Activated gamma-delta T cell treated with Interleukin-2 at 50 U/mL for 16 hours (primary cell): ENCODE measurements at places on chromosomes 7 and 10.

- no peak for DNase-seq
Observed at GRCh38 chr10:7944215-7944480, 110.3 kb upstream of the GATA3 start.

GRCh38 chr7:157438121-157439025 lies 101.6 kb downstream of the DNAJB6 start:
- no peak for DNase-seq

DNA sequence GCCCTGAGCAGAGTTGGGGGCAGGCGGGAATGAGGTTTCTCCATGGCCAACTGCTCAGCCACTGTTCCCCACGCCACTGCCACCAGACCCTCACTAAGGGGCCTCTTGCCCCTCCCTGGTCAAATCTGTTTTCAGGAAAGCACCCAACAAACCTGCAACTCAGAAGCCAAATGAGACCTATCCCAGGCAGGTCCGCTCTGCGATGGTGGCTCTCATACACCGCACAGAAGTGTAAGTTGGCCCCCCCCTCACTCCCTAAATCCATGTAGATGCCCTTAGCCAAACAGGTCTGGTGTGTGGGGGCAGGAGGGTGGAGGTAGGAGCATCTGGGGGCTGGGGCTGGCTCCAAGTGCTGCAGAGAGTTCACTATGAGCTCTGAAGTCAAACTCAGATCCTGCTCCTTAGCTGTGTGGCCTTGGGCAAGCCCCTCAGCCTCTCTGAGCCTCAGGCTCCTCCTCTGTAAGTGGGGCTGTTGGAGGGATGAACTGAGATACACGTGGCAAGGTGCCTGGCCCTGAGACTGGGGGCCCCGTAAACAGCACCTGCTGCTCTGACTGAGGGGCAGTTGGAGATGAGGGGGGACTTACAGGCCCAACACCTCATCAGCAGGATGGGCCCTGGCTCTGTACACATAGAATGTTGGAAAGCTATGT lies 1.1 kb downstream of the MMRN2 start:
- DNase-seq = no peak

DNA sequence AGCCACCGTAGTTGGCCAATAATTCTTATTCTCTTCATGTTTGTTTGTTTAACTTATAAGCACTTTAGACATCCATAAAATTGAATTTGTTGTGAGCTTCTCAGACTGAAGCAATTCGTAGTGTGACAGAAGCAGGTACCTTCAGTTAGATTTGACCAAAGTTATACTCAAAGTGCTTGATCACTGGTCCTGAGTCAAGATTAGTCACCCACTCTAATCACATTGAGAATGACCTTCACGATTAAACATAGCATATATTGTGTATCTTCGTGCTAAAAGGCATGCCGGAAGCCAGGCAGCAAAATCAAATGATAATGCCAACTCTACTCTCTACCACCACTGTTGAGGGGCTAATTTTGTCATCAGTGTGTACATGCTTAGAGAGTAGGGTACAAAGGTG lies 763.7 kb upstream of the MBL2 start:
- no peak for DNase-seq

DNA sequence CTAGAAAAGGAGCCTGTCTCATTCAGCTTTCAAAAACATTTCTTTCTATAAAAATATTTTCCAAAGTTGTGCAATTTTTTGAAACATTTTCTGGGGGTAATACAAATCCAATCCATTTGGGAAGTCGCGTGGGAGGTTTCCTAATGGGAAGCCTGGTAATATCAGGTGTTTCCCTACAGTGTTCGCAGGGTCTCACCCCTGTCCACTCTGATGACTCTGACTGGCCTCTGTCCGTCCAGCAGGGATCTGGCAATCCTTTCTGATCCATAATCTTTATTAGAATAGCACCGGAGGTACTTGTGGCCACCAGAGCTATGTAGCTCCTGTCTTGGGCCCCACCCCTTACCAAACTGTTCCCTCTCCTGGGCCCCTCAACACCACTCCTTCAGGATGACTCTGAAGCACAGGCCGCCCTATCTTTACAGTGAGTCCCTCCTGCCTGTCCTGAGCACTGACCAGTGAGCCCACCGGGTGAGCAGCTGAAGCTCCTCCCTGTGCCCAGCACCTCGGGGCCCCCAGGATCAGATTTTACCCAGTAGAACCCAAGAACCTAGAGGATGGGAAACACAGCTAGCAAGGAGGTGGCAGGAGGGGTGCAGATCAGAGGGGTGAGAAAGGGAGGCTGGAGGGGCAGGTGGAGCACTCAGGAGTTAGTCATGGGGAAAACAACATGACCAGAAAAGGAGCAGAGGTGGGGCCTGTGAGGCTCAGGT lies 84.8 kb downstream of the PTPRE start:
- DNase-seq = no peak

DNA sequence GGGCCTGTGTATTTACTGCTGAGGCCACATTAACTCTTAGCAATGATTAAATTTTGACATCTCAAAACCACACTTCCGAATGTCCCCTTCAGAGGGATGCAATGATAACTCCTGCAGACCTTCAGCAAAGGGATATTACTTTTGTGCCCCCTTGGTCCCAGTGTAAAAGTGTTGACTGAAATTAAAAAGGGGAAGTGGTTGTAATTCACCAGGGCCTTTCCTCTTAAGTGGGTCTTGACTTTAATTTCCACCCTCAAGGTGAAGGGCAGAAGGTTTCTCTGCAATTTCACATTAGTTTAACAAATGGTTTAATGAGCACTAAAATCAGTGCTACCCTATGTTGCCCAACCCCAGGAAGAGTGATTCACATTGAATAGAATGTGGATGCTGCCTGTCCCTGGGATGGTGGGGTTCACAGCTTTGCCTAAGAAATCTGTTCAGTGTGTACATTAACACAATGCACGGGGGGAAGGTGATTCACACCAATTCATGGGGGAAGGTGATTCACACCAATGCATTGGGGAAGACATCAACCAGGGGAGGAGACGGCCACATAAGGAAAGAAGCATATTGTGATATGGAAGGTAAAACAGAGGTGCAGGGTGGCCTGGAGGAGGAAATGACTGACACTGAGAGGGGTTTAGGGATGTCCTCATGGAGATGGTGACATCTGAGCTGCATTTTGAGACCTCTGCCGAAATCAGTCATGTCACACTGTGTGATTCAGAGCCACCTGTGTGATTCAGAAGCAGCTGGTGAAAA lies 19.4 kb upstream of the TNS3 start:
- no peak for DNase-seq

- no peak for DNase-seq
Observed at GRCh38 chr7:34162027-34162565, 256.8 kb downstream of the BMPER start.

- DNase-seq = peak; percentile 21
Observed at GRCh38 chr10:22321924-22322640, 1.2 kb downstream of the BMI1 start.

DNA sequence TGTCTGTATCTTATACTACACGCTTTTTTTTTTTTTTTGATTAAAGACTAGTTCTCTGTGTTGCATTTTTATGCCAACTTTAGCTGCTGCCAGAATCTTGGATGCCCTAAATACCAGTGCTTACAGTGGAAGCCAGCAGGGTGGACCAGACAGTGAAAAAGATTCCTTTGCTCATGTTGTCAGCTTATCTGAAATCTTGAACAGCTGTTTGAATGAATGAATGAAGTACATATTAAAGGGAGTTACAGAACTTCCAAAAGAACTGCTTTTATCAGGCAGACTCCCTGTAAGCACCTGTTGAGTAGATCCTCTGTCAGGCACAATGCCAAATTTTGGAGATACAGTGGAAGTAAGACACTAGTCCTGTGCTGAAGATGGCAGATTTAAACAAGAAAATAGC lies 184.9 kb downstream of the PPP1R9A start:
- DNase-seq = no peak
